Gastroesophageal sphincter (tissue), 4 donors: ENCODE measurements at places on chromosomes 2 and 18. TPM values are rescaled to one million over a fixed set of nuclear protein-coding genes. Genes with fewer than 3 reads are reported as not detected.

The GKN1 gene
- 0.62 TPM for total RNA-seq

The CYBRD1 gene
- 365 TPM for total RNA-seq

The ANKRD30B gene
- not detected for total RNA-seq

The GULP1 gene
- 43.3 TPM for total RNA-seq

The CD8B gene
- total RNA-seq = not detected

DNA sequence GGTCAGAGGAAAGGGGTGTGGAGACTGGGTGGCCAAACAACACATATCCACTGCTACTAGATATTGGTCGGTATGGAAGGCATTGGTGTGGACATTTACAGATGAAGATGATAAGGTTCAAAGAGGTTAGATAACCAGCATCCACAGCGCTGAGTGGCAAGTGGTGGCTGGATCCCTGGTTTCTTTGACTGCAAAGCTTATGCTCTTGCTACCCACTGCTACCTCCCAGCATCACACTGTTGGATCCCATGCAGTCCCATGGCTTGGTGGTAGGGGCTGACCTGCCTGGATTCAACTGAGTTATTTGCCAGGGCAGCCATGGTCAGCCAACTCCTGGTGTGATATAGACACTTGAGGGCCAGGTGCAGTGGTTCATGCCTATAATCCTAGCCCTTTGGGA, 53.6 kb downstream of the DDX1 start:
- no peak for ATAC-seq

DNA sequence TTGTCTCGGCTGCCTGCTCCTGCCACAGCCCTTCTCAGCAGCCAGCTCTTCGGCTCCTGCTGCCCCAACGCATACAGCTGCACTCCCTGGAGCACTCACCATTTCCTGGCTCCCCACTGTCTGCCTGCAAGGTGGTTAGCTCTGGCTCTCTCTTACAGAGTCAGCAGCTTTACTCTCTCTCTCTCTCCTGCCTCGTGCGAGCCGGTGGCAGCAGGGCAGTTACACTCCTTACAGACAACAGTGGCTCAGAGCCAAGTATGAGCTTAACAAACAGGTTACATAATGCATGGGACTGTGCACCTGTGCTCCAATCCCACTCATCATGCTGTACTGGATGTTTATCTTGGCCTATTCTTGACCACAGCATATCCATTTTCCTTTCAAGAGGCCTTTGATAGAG, 47.4 kb upstream of the DNAJC10 start:
- ATAC-seq = no peak

GRCh38 chr18:26648509-26649192, 100.3 kb upstream of the KCTD1 start:
- no peak for ATAC-seq

GRCh38 chr2:138503087-138503442, 1.5 kb downstream of the SPOPL start:
- no peak for ATAC-seq

DNA sequence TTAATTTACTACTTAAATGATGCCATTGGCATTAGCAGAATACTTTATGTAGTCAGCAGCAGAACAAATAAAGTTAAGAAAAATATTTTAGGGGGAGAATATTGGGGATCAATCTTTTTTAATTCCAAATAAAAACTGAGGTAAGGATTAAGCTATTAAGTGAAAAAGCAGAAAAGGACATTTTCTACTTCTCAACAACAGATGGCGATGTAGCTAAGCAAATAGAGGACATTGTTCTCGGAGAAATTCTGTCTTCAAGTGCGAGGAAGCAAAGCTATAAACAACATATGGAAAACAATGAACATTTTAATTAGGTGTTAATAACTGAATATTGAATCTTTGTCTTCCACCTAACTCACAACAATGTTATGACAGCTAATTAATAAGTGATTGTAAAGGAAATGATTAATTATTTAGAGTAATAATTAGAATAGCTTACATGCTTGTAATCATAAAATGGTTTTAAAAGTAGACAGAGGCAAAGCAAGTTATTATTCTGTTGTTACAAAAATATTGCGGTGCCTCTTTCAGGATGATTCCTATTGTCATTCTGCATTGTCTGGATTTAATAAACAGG, 32.9 kb upstream of the CCDC93 start:
- no peak for ATAC-seq

DNA sequence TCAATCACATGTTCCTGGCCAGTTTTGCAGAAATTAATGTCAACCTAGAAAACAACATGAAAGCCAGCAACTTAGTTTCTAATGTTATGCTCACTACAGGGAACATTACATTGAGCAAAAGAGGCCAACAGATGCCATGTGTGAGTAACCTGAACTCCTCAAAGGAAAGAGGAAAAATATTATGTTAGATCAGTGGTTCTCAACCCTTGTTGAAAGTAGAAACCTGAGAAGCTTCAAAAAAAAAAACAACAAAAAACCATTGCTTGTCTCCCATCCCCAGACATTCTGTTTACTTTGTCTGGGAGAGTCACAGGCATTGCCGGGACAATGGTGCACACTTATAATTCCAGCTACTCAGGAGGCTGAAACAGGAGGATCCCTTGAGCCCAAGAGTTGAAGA, 57.7 kb downstream of the METTL4 start:
- ATAC-seq = no peak

- ATAC-seq = no peak
Observed at GRCh38 chr18:40371673-40372072, 1583.4 kb upstream of the PIK3C3 start.

DNA sequence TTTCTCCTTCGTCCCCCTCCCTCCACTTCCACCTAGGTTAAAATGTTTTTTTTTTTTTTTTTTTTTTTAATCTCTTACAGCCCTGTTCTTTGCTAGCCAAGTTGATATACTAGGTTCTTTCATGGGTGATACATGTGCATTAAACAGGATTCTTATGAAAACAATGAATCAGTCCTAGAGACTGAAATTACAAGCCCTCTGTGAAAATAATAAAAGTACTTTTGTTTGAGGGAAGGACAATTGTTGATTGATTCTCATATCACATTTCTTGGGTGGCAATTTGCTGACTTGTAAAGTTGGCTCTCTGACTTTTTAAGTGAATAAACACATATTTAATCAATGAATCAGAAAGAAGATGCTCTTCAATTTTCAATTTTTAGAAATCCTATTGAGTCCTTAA, 639.9 kb downstream of the LRP1B start:
- ATAC-seq = no peak
